ENCODE measurements at places on chromosomes 1 and 21.

DNA sequence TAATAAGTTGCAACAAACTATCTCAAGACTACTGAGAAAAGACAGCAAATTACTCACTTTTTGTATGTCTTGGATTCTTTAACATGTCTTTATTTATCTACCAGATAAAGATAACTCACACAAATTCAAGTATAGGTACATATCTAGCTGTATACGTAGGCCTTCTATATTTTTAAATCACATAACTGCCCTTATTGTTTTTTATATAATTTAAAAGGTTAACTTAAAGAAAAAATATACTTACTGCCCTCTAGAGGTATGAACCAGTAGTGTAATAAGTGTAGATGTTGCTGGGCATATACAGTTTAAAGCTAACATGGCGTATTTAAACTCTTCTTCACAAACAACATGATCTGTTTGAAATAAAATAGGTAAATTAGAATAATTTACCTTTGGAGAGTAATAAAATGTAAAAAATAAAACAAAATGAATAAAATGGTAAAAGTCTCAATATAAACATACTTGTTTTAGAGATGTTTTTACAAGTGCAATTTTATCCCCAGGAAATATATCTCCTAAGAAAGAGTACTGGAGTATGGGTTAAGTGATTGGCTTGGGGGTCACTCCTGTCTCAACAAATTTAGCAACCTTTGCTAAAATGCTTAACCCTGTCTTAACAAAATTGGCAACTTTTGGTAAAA, 235.2 kb downstream of the KCNT2 start:
- no peak for DNase-seq

DNA sequence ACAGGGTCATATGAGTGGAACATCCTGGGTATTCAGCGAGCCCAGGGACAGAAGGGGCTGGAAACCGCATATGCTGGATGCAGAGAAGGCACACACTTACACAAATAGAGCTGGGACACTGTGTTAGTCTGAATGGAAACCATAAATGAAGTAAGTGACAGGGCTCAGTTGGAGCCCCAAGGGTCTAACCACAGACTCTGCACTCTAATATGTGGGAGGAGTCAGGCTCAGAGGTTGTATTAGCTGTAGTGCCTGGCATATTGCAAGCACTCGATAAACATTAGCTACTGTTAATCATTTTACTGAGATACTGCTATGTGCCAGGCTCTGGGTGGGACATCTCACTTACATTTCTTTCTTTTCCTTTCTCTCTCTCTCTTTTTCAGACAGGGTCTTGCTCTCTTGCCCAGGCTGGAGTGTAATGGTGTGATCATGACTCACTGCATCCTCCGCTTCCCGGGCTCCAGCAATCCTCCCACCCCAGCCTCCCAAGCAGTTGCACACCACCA, 6.5 kb upstream of the OLIG1 start:
- DNase-seq: no peak

DNA sequence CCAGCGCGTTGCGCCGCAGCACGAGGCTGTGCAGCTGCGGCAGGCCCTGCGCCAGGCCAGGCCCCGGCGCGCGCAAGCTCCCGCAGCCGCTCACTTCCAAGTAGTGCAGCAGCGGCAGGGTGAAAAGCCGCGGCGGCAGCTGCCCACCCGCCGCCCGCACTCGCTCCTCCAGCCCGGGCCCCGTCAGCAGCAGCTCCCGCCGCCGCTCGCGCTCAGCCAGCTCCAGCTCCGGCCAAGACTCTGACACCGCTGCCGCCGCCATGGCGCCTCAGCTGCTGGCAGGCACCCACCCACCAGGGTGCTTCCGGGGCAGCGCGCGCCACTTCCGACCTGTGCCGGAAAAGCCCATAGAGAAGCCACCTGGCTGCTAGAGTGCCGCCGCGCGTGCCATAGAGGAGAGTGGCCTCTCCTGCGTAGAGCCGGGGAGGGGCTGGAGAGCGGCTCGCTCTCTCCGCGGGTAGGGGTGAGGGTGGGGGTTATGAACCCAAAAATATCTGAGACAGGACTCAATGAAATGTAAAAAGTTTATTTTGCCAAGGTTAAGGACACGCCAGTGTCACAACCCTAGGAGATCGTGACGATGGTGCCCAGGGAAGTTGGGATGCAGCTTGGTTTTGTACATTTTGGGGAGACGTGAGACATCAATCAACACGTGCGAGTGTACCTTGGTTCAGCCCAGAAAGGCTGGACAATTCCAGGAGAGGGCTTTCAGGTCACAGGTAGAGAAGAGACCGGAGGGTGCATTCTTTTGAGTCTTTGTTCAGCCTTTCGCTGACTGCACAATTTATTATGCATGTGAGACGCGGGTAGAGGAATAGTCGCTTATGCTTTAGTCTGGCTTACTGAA, at the start of gene LRRC47:
TSS of gene LRRC47 (minus strand) at position 284 of the 847 bp plus-strand sequence. CDS start at position 262, 22 bp downstream.
- peak; percentile 79 for DNase-seq

DNA sequence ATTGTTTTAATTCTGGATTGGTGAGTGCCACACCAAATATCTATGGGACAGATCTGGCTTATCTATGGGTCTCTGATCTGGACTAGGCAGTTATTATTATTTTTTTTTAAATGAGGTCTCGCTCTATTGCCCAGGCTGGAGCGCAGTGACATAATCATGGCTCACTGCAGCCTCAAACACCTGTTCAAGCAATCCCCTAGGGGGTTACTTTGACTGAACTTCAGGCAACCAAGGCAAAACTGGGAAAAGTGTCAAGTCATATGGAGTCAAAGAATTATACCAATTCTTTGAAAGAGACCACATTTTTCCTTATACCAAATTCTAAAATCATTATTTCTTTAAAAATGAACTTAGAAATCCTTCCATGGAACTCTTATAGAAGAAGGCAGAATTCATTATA, 129.1 kb upstream of the HOOK1 start:
- DNase-seq: no peak

DNA sequence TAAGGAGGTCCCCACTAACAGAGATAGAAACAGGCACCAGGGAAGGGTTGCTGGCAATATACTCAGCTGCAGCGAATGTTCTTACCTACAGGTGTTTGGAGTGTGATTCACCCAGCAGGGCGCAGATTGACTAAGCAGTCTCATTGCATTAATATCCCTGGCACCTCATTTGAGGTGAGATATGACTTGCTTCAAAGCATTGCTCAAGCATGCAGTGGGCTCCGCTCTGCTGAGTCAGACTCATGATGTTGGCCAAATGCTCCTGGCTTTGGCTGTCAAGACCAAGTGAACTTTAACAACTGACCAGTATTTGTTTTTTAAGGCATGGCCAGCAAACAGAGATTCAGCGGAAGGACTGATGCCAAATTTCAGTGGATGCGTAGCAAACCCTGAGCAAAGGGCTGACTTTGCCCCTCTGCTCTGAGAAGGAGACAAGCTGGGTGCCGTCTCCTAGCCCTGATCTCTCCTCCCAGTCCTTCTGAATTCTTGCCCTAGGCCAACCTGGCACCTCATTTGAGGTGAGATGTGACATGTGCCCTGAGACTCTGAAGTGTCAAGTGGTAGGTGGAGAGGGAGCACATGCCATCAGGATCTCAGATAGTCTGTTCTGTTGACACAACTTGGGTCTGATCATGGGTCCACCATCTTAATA, 187.1 kb upstream of the COA6 start:
- DNase-seq: no peak

GRCh38 chr1:223355699-223356098, 8.3 kb downstream of the SUSD4 start:
- no peak for DNase-seq

DNA sequence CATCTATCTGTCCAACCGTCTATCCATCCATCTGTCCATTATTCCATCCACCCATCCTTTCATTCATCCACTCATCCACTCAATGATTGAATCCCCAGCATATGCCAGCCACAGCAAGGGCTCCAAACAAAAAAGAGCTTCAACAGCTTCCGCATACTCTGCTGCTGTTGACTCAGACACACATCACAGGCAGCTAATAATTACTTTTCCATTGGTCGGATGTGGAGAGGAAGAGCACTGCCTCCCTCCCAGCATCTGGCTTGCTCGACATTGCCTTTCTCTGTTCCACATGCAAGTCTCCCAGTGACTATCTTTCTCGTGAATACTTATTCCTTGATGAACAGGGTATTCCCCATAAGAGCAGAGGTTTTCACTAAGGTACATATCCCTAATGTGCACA, 176.5 kb downstream of the HIVEP3 start:
- DNase-seq: no peak

GRCh38 chr1:165235777-165236291, 120.7 kb downstream of the LMX1A start:
- no peak for DNase-seq

DNA sequence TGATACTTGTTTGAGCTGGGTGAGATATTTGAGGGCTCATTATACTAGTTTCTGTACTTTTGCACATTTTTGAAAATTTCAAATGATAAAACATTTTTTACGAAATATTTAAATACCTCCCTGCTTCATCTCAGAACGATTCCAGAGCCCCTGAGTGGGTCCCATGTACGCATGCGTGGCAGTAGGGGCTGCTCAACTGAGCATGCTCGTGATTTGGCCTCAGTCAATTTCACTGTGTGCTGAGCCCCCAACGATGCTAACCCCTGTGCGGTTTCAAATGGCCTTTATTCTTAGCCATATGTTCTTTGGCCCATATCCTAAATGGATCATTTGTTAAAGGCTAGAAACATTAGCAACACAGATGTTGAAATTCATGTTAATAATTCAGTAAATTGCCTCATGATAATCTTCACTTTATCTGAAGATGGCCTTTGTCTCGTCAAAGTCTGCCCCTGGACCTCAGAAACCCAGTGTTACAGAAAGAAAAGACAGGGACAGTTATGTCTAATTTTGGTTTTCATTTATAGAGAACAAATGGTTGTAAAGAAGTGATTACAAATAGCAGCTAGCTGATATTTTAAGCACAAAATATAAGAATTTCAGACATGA, 108.2 kb downstream of the MRPS6 start:
- no peak for DNase-seq

DNA sequence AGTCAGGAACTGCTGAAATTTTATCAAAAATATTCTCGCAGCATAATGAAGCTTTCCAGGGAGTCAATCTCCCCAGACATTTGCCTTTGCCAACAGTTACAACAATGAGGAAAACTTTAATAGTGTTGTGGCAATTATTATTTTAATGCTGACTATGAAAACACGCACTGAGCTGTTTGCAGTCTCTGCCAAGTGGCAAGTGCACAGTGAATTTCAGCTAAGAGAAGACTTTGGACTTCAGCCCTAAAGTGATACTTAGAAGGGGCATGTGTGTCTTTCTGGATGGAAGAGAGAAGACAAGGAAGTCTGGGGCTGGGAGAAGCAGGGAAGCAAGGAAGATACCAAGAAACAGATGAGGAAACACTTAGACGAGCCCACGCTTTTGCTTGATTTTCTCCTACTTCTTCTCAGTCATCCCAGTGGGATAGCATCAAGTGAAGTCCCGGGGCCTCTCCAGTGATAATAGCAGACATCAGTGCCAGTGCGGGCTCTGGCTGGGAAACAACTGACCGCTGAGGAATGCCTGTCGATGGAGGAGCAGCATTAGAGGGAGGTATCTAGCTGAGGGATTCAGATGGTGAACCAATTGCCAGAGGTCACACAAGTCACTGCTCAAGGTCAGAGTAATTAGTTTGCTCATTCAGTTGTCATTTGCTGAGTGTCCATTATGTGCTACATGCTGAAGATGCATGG, 196.3 kb downstream of the TTLL7 start:
- no peak for DNase-seq

GRCh38 chr1:115539736-115540135, 102.0 kb upstream of the VANGL1 start:
- DNase-seq: no peak

DNA sequence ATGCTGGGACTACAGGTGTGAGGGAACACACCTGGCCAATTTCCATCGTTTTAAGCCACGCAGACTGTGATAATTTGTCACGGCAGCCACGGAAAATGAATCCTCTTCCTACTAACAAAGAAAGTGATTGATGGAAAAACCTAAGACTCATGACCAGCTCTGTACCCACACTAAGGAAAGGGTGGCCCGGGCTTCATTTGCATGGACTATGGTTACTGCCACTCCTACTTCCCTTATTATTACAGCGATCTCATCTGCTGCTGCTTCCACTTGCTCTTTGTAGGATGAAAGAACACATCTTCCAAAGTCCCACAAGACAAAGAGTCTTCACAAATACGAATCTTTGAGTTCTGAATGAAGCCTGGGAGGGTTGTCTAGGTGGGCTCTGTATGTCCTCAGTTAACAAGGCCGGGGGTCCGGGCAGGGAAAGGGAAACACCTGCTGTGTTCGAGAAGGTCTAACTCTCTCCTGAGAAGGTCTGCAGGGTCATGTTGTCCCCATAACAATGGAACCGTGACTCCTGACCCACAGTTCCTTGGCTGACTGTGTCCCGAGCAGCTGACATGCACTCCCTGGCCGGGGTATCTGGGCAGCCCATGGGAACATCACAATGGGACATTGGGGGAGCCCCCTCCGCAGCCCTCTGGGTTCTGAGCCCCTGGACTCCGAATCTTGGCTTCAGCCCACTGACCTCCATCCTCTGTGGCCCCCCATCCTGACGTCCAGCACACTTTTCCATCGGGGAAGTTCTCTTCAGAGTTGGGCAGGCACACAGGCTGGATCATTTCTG, 13.3 kb upstream of the TFF1 start:
- DNase-seq: no peak

DNA sequence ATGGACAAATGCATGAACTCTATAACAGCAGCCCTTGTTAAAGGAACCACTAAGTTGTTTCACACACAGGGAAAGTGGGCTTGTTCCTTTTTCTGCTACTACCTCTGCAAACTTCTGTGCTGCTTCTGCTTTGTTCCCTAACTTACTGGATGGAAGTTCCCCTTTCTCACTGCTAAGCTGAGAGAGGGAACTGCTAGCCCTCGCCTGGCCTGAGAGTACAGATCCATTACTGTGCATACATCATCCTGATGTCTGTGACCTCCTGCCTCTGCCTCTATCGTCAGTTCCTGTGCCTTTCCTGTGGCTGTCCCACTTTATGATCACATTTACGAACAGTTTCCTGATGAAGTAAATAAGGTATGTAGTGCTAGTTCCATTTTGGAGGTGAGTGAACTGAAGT, 3.5 kb downstream of the GNAT2 start:
- no peak for DNase-seq

- no peak for DNase-seq
Observed at GRCh38 chr1:25615172-25615541, 1.4 kb upstream of the MAN1C1 start.

GRCh38 chr1:35605867-35606182, 32.7 kb downstream of the TFAP2E start:
- DNase-seq: no peak

- DNase-seq: no peak
Observed at GRCh38 chr1:32742199-32742947, 39.8 kb upstream of the SYNC start.
